ENCODE measurements at places on chromosomes 3 and 15.

- DNase-seq = no peak
These were observed 246.0 kb upstream of the GADL1 start for GRCh38 chr3:31140470-31140869.

DNA sequence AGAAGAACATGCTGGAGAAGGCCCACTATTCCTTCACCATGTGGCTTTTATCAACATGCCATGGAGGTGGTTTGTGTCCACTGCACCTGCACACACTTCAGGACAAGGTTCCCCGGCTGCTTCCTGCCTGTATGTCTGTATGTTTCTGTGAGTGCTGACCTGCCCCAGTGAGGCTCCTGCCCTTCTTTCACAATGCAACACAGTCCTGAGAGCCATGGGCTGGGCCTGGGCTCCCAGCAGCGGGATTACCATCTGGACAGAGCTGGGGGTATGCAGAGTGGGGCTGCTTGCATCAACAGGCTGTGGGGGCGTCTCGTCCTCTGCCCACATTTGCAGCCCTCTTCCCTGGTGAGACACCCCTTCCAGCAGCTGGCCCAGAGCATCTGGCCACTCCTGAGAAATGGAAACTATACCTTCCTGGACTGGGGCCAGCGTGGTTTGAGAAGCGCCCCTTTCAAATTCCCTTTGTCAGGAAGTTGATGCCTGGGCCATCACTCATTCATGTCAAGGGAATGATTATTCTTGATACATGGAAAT lies 29.3 kb upstream of the C15orf39 start:
- no peak for DNase-seq

- DNase-seq = no peak
These were observed 11.4 kb downstream of the RSRC1 start for GRCh38 chr3:158121295-158121694.

DNA sequence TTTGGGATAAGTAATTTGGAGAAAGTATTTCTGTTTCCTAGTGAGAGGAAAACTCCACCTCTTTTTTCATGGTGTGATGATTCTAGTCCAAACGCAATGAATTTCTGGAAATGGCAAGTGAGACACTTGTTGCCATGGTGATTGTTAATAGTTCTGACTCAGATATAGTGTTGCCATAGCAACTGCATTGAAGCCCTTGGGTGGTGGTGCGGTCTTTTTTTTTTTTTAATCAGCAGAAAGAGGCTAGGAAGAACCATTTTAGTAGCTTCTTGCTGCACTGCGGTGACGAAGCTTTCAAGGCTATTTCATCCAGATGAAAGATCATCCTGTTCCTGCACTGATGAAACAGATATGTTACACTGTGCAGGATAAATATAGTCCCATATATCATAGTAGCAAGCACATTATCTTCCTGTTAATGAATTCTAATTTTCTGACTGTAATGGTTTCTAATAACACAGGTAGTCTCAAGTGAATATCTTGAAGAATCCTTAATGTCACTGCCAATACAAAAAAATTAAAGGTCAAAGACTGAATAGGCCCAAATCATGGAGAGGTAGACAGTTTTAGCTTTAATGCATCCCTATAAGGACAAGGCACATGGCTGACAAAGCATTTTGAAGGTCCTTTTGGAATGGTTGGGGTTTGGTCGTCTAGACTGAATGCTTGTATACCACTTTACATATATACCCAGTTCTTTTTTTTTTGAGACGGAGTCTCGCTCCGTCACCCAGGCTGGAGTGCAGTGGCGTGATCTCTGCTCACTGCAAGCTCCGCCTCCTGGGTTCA lies 125.1 kb upstream of the ZBTB20 start:
- DNase-seq = peak; percentile 23

- DNase-seq = no peak
These were observed 299.3 kb upstream of the LYSMD4 start for GRCh38 chr15:100032358-100033085.

DNA sequence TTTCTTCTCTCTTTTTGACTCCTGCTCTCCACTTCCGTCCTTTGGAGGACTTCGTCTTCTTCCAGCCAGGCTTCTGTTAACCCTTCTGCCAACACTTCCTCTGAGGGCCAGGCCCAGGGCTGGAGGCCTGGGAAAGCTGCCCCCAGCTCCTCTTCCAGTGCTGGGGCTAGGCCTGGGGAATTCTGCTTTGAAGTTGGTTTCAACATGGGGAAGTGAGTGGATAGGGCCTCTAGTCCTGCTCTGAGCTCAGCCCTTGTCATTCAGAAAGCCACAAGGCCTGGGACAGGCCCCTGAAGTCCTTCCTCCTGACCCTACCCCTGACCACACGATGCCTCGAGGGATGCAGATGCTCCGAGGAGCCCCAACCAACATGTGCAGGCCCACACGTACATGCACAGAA lies 53.9 kb upstream of the HERC1 start:
- no peak for DNase-seq

DNA sequence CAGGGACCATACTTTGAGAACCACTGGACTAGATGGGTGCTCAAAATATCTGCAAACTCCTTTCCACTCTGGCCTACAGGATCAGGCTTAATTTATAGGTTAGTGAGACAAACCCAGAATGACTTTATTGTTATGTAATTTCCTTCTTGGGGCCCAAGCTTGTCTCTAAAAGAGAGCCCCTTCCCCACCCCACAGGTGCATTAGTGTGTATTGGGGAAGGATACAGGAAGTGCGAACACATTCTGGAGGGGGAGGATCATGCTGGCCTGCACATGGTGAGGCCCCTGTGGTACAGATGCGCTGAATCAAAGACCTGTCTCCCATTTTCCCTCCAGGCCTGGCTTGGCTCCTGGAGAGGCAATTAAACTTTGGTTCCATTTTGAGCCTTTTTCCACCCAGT lies 273.0 kb upstream of the LRTM1 start:
- no peak for DNase-seq

DNA sequence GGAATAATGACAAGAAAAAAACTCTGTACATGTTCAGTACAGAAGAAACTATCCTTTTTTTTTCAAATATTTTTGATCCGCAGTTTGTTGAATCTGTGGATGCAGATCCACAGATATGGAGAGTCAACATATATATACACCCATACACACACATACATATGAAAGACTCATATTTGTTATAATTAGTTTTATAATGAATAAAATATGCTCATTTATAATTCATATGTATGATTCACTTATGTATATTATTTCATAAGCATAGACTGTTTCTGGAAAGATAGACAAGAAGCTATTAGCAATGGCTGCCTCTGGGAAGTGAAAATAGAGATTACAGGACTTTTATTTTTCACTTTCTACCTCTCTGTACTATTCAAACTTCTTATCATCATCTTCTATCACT lies 9.8 kb downstream of the DZIP1L start:
- no peak for DNase-seq

DNA sequence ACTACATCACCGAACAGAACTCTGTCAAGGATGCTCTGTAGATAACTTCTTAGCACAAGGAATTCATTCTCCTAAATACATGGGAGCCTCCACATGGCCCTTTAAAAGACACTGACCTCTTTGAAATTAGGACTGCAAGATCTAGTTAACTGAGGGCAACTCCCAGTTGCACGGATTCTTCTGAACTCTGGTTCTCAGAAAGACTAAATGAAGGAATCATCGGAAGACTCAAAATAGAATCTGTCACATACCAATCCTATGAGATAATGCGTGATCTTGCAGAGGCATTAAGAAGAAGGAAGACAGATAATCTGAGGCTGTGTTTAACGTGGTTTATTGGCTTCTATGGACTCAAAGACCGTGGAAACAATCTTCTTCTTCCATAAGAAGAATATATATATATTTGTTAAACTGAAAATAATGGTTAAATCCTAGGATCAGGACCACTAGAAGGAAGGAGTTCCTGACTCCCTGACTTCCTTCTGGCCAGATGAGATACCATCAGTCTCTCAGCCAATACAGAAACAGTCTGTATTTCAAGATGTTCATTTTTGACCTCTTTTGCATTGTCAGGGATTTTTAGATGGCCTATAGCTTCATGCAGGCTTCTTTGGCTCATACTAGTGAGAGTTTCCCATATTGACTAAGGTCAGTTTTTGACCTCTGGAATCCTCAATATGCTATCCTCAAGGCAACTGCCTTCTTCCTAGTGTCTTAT lies 33.9 kb upstream of the TBC1D23 start:
- DNase-seq = no peak

- DNase-seq = no peak
These were observed 4.9 kb upstream of the CHRNA3 start for GRCh38 chr15:78625606-78626280.

- peak; percentile 61 for DNase-seq
These were observed 556 bp downstream of the ANKRD63 start for GRCh38 chr15:40282147-40282868.

DNA sequence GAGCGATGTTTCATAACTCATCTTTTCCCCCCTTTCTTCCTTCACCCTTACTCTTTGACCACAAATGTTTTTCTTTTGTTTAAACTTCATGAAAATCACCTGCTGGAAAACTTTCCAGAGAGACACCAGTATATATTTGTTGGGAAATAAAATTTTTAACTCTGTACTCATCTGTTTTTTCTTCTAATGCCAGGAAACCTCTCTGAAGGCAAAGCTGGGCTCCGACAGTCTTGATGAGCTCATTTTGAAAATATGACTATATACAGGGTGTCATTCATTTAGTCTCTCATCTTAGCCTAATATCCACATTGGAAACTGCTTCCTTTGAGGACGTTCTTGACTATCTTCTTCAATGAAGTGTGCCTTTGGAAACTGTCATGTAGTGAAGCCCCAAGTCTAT lies 339.6 kb upstream of the ROBO2 start:
- no peak for DNase-seq

DNA sequence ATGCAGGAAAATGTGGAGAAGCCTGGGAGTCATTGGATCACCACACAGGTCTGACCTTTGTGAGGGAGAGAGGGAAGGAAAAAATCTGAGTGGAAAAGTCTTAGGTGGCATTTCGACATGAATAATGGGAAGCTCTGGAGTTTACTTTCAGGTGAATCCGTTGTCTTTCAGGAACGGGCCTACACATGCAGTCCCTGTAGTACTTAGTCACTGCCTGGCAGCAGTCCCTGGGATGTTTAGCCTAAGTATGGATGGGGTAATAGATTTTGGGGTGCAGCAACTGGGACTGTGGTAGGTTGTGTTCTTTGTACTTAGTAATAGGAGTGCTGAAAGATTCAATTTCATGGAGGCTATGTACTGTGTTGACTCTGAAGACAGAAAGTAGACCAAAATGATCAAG lies 227.5 kb upstream of the EPHA3 start:
- no peak for DNase-seq

DNA sequence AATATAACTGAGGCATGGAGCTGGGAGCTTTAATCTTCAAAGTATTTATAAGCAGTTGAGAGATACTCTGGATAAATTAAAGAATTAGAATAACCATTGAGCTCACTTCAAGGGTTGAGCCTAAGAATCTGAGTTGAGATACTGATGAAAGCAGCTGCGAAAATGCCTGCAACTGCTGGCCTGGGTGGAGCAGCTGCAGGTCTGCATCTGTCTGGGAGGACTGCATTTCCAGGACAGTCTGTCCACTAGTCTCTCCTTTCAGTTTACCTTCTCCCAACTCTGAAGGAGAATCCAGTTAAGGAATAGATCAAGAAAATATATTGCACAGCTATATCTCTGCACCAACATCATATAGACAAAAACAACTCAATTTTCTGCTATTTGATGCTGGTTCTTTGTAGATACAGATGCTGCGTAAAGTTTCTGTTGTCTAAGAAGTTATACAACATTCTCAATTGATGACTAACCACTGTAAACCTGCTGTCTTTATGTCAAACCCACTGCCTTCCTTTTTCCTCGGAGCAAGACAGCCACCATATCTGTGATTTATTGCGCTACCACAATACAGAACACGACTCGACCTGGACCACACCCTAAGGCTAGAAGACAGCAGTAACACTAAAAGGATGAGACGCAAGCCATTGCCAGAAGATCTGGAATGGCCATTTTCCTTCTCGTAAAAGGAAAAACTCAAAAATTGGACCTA lies 245.1 kb downstream of the MAGI1 start:
- no peak for DNase-seq

GRCh38 chr15:55834331-55834730 lies 91.4 kb upstream of the PRTG start:
- DNase-seq = no peak

DNA sequence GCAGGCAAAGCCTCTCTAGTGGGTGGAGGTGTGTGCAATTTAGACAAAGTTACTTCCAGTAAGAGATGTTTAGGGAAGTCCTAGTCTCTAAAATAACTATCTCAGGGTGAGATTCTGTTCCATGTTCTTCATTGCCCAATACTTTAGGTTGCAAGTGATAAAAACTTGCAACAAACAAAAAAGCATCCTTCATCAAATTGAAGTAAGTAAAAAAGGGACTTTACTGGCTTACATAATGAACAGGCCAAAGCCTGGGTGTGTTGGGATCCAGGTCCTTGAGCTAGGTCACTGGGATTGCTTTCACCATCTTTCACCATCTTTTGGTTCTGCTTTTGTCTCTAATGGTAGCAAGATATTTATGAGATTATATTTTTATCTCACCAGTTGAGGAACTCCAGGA lies 38.3 kb downstream of the CX3CR1 start:
- no peak for DNase-seq

DNA sequence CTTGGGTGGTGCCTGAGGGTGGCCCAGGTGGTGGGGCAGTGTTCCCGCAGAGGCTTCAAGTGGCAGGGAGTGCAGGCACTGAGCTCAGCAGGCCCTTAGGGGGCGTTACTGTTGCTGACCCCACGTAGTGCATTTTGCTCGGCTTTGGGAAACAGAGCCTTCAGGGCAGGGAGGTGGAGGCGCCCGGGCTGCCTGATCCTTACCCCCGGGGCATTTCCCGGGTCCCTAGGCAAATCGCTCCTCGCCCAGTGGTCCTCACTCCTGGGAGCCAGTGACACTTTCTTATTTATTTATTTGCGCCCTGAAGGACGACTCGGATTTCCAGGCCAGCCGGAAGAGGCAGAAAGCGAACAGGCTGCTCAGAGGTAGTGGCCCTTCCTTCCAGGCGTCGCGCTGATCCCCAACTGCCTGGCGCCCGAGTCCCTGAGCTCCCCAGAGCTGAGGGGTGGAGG lies 10.1 kb upstream of the FOXB1 start:
- DNase-seq = no peak

- no peak for DNase-seq
These were observed 72.4 kb downstream of the PRICKLE2 start for GRCh38 chr3:64152676-64153466.

GRCh38 chr3:12194669-12195161 lies 36.0 kb upstream of the TIMP4 start:
- DNase-seq = no peak

DNA sequence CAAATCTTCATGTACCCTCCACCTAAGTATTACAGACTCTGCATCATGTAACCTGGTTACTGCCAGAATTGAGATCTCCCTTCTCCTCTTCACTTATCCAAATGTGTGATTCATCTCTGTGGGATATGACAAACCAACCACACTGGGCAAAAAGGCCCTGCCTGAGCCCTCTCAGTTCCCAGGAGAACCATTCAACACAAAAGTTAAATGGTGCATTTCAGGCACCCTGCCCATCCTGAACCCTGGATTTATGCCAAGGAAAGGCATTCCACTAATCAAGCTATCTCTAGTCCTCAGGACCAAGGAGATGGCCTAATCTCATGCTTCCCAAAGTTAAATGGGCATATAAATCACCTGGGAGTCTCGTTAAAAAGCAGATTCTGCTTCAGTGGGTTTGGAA lies 108.5 kb downstream of the TNIK start:
- peak; percentile 5 for DNase-seq

- no peak for DNase-seq
These were observed 153.5 kb upstream of the MEIS2 start for GRCh38 chr15:37253877-37254276.
